ENCODE measurements at places on chromosomes 3 and 15.

DNA sequence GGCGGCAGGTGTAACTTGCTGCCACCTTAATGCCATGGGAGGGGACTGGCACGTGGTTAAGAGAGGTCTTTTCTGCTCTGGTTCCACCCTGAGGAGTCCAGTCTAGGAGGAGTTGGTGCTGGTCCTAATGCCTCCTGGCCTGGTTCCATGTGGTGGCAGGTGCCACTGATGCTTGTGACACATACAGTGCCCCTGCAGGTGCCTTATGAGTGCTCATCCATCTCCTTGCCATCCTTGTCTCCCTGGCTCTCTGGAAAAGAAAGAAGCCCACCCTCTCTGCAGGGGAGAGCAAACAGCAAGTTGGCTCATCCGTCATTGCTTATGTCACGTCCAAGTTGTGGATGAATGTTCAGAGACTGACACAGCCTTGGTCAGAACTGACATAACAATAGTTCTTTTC lies 175.8 kb upstream of the DPH6 start:
- DNase-seq: no peak

- DNase-seq: no peak
Measured at GRCh38 chr3:81728766-81729544, 32.5 kb downstream of the GBE1 start.

- peak; percentile 11 for DNase-seq
Measured at GRCh38 chr3:152471814-152472671, 203.3 kb downstream of the MBNL1 start.

DNA sequence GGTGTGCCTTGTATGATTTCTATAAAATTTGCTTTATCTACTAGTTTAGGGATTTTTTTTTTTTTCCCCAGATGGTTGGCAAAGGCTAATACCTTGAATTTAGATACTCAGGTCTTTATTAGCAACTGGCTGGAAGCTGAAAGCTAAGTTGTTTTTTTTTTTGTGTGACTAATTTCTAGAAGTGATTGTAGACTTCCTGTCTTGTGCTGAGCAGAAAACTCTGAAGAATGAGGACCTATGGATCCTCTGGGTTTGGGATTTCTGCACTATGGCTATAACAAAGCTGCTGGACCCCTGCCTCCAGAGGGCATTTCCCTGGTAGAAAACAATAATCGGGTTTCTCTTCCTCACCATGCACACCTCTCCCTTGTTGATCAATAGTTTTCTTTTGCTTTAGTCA lies 10.0 kb downstream of the ARIH2 start:
- DNase-seq: no peak

DNA sequence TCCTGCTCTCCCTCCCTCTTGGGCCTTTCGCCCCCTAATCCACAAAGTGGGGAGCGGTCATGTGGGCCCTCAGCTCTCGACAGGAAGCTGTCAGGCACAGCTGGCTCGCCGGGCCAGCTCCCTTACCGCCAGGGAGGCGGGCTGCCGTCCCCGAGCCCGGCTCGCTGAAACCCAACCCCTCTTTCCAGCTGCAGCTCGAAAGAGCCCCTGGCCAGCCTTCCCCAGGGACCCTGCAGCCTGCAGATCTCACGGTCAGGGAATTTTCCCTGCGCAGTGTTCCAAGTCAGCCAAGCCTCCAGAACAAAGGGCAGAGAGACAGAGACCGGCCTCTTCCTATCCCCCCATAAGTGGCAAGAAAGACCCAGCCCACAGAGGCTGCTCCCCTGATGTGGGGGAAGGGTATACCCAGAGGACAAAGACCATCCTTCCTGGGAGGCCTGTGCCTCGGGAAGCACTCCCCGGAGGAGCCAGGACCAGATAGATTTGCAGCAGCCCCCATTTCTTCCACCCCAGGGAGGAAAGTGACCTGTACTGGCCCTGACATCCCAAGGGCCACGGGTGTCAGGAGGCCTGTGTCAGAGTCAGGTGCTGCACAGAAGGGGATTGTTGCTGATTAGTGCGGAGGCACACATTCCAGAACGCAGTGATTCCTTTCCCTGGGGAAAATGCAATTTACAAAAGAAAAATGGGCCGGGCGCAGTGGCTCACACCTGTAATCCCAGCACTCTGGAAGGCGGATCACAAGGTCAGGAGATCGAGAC lies 32.6 kb downstream of the MAGEF1 start:
- no peak for DNase-seq

DNA sequence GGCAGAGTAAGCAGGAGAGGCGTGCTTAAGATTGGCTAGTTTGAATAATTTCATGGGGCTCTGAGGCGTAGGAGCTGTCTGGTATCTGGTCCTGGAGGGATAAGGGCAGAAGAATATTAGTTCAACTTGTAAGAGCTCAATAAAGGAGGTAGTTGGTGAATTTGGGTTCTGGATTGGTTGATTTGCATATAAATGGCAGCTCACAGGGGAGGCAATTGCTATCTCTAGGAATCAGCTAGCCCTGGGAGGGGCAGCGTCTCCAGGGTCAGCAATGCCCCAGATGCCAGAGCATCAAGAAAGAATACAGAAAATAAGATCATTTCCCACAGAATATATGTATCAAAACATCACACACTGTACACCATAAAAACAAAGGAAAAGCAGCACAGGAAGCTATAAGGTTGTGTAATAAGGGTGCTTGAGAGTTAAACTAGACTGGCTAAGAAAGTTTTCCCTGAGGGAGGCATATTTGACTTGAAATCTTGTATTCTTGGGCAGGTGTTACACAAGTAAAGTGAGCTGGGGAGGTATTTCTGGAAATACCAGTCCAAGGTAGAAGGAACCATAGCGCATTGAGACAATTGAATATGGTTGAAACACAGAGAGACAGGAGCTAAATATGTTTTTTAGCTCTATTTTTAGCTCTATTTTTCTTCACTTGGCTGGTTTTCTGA lies 6.1 kb downstream of the MOBP start:
- no peak for DNase-seq

GRCh38 chr3:53346514-53346913 lies 829 bp downstream of the DCP1A start:
- DNase-seq: no peak

- DNase-seq: no peak
Measured at GRCh38 chr3:17040990-17041377, 156.2 kb downstream of the PLCL2 start.

DNA sequence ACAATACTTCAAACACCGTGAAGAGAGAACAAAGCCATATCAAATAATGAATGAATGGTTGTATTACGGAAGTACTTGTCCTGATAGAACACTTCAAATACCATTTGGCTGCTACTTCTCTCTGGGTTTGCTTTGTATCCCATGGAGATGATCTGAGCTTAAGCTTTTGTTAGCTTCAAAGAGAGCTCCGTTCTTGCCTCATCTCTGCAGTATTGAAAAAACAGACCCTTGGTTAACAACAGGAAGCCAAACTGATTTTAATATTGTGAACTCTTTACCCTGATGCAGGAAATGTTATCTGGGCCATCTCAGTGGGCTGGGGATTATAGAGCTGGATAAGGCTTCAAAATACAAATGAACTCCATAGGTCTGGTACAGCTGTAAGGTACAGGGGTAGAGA lies 101.0 kb downstream of the CHL1 start:
- DNase-seq: no peak

DNA sequence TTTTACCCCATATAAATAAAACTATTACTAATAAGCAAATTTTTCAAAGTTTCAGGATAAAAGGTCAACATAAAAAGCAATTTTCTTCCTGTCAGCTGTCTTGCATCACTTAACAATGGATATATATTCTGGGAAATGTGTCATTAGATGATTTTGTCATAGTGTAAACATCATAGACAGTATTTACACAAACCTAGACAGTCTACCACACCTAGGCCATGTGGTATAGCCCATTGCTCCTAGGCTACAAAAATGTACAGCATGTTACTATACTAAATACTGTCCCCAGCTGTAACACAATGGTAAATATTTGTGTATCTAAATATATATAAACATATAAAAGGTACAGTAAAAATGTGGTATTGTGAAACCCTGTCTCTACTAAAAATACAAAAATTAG lies 156.7 kb downstream of the ANO10 start:
- DNase-seq: no peak

GRCh38 chr15:101020451-101020850 lies 101.3 kb downstream of the LRRK1 start:
- no peak for DNase-seq

GRCh38 chr3:30770387-30770786 lies 124.1 kb downstream of the GADL1 start:
- no peak for DNase-seq

DNA sequence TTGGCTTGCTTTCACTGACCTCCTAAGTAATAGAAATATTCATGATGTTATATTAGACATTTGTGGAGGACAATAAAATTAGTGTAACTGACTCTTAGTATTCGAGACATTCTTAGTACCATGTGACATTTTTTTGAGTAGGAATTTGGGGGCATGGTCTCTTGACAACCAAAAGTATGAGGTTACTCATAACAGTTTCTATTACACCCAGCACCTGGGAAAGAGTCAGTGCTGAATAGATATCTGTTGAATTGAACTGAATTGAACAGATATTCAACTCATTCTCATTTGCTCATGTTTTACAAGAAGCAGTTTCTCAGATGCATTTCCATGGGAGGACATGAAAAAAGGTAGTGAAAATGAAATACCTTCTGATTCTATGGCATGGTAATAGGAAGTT lies 84.4 kb downstream of the CMSS1 start:
- DNase-seq: no peak

DNA sequence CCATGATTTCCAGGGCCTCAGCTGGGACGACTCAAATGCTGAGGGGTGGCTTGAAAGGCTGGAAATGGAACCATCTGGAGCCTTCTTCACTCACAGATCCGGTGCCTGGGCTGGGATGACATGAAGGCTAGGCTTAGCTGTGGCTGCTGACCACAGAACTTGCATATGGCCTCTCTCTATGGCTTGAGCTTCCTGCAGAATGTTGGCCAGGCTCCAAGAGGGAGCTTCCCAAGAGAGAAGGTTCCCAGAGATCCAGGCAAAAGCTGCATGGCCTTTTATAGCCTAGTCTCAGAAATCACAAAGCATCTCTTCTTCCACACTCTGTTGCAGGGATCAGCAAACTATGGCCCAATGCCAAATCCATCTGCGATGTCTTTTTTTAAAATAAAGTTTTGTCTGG lies 44.8 kb downstream of the GATM start:
- no peak for DNase-seq

DNA sequence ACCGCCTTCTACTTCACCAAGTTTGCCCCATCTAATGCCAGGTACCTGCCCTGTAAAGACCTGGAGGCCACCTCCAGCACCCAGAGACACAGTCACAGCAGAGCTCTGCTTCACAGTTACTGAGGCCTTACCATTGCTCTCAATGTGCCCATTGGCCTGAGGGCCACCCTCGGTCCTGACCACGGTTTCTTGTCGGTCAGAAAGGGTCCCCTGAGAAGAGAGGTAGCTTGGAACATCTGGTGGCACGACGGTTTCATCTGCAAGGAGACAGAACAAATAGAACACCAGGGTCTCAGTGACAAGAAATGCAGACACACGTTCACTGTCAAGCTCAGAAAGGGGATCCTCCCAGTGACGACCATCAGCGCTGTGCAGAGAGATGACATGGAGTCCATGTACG lies 118.7 kb downstream of the LRIG1 start:
- no peak for DNase-seq

DNA sequence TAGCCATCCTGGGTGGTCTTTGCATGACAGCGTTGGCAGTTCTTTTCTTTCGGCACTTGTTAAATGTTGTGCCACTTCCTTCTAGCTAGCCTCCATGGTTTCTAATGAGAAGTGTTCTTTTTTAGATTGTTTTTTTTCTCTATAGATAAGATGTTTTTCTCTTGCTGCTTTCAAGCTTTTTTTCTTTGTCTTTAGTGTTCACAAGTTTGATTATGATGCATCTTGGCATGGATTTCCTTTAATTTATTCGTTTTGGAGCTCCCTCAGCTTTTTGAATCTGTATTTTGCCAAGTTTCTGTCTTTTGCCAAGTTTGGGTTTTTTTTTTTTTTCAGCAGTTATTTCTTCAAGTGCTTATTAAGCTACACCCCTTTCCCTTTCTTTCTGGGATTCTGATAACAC lies 53.1 kb downstream of the TM2D3 start:
- no peak for DNase-seq

DNA sequence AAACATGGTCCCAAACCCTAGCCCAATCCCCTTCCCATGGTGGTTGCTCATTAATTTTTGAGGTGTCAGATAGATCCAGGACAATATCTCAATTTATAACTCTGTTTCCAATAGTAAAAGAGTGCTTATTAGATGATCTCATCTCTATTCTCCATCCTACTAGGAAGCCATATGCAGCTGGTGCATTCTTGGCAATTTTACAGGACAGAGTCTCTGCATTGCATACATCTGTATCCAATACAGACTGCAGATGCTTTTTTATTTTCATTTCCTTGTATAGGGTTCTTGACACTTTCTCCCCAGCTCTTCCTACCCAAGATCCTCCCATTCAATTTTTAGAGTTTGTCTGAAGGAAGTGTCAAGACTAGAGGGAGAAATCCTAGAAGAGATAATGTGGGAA lies 194.8 kb upstream of the DPH6 start:
- DNase-seq: no peak

DNA sequence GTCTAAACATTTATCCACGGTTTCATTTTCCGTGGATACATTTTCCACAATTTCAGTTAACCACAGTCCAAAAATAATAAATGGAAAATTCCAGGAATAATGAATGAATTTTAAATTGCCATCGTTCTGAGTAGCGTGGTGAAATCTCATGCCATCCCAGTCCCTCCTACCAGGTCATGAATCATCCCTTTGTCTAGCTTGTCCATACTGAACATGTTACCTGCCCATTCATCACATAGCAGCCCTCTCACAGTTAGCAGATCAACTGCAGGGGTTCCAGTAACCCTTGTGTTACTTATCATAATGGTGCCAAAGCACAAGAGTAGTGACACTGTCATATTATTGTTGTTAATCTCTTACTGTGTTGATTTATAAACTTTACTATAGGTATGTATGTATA lies 124.5 kb downstream of the GSK3B start:
- DNase-seq: no peak

DNA sequence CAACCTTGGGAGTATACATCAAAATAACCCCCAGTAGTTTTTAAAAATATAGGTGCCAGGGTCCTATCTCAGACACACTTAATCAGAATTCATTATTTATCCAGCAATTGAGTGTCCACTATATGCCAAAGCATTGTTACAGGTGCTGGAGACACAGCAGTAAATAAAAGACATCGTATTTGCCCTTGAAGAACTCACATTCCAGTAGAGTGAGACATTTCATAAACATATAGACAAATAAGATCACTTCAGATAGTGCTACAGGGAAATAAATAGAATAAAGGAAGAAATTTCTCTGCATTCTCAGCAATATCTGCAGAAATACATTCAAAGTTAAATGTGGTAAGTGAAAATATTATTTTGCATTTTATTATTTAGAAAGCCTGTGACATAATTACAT lies 34.1 kb upstream of the ANKRD28 start:
- DNase-seq: no peak

GRCh38 chr15:33045066-33045810 lies 149.3 kb downstream of the FMN1 start:
- DNase-seq: no peak

DNA sequence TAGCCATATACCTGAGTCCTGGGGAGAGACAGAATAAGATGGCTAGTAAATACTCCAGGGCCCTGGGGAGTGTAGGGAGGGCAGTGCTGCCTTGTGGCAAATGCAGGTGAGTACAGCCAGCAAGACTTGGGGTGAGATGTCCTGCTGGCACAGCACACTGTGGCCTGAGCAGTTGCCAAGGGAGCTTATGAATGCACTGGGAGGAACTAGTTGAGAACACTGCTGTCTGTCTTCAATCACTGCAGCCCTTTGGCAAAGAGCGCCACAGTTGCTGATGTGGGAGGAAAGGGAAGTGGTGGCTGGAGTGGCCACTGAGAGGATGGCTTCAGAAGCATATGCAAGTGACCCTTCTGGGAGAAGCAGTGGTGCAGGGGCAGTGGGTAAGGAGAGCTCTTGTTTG lies 264.6 kb downstream of the RORA start:
- DNase-seq: no peak

- DNase-seq: no peak
Measured at GRCh38 chr3:51257870-51258269, 127.2 kb upstream of the MANF start.

Data from GM18507 (cell line).